ENCODE measurements at places on chromosomes 16 and 17.
A peak's percentile ranks its signal among the peaks of the same experiment; 100 is the strongest.

- DNase-seq: no peak
Observed at GRCh38 chr16:56258508-56259424, 67.5 kb downstream of the GNAO1 start.

DNA sequence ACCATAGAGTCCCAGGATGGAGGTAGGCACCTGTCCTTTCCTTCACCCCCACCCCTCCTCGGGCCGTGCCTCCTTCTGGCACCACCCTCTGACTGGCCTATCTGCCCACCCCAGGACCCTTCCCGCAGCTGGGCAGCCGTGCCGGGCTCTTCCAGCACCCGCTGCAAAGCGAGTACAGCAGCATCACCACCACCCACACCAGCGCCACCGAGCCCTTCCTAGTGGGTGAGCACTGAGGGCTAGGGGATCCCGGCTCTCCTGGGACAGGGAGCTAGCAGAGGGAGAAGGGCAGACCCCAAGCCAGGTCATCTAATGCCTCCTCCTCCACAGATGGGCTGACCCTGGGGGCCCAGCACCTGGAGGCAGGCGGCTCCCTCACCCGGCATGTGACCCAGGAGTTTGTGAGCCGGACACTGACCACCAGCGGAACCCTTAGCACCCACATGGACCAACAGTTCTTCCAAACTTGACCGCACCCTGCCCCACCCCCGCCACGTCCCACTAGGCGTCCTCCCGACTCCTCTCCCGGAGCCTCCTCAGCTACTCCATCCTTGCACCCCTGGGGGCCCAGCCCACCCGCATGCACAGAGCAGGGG, 7.8 kb downstream of the GALK1 start:
- DNase-seq: no peak

DNA sequence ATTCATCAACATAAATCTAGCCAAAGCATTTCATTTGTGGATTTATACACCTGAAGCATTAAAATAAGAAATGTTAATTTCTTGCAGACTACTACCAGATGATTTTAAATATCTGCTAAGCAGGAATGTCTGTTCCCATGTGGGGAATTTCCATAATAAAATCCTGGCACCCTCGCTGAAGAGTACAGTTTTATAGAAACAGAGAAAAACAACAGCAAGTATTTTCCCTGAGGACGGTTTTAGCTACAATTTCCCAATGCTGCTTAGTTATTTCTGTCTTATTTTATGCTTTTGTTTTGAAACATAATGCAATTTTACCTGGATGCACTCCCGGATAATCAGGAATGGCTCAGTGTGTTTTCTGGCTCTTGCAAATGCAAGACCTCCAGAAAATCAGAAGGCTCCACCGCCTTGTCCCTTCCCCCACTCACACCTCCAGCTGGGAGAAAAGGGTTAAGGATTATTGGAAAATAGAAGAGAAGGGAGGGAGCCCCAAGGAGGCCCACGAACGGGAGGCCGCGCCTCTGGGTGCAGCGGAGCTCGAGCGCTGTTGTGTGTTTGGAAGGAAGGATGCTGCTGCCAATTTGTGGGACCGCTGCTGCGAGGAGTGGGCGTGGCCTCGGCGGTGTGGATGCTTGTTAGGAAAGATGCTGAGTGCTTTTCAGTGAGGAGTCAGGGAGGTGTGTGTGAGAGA, at the start of gene CNTNAP4:
TSS of gene CNTNAP4 (plus strand) at position 657 of the 694 bp plus-strand sequence. CDS start 262 bp downstream, outside the sequence.
- DNase-seq: no peak

DNA sequence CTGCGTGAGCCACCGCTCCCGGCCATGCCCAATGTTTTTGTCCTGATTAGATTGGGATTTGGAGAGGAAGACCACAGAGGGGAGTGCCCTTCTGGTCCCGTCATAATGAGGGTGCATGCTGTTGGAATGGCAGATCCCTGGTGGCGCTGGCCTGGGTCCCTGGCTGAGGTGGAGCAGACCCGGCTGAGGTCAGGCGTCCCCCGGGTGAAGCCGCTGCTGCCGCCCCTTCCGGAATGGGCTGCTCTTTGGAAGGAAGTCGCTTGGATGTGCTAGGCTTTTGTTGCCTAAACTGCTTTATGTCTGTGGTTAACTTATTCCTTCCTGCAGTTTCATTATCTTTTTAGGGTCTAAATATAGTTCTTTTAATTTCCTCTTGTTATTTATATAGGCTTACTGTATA, 120.3 kb upstream of the CHMP6 start:
- DNase-seq: no peak

DNA sequence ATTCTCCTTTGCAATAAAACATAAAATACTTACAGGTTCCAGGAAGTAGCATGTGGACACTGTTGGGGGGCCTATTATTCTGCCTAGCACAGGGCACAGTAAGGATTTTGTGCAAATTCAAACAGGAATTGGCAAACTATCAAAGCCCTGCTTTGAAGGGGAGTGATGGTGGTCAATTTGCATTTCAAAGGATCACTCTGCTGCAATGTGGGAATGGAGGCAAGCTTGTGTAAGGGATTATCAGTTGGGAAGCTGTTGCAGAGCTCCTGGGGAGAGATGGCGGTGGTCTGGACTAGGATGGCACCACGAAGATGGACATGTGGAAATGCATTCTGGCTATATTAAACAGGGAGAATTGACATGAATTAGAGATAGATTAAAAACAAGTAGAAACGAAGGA, 990.7 kb upstream of the RBFOX1 start:
- no peak for DNase-seq

GRCh38 chr17:37752482-37752881, 7.6 kb upstream of the HNF1B start:
- peak; percentile 98 for DNase-seq

DNA sequence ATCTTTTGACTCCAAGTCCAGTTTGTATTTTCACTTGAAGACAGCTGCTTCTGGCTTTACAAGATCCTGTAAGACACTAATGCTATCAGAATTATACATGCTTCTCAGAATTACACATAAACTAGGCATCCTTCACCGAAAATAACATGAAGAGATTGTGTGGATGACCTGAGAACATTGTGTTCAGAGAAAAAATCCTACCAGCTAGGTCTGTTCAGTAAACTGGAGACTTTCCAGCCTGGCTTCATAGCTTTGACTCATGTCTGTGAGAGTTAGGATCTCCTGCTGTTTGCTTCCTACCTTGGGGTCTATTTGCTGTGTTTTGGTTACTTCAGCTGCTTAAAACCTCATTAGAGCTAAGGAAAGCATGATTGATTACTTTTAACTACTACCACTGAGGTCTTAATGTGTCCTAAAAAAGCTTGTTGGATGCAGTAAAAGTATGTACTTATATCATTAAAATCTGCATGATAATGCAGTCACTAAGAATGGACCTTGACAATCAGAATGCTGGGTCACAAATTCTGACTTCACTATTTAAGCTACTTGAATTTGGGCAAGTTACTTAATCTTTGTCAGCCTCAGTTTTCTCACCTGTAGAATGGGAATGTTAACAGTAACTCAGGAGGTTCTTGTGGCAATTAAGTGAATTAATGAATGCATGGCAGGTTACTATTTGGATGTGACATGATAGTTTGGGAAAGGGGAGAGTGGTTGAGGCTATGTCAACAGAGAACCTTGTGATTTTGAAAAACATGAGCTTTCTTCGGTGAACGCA, 8.0 kb upstream of the MYH13 start:
- peak; percentile 9 for DNase-seq

DNA sequence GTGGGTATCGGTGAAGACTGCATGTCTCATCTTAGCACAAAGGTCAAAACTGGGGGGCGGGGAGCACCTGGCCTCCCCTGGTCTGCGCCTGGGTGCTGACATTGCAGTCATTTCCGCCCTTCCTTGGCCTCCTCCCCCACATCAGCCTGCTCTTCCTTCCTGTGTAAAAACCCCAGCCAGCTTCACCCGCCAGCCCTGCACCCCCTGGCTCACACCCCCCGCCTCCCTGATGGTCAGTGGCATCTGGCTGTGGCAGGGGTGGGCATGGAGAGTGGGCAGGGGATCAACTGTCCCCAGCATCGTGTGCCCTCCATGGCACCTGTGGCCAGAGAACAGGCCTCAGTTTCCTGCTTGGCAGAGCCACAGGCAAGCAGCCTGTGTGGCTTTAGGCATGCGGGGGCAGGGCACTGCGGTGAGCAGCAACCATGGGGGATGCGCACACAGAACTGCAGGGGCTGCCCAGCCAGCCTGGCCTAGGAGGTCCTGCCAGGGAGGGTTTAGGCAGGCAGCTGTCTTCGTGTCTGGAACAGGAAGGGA, 26.5 kb upstream of the LASP1NB start:
- DNase-seq: peak; percentile 40

DNA sequence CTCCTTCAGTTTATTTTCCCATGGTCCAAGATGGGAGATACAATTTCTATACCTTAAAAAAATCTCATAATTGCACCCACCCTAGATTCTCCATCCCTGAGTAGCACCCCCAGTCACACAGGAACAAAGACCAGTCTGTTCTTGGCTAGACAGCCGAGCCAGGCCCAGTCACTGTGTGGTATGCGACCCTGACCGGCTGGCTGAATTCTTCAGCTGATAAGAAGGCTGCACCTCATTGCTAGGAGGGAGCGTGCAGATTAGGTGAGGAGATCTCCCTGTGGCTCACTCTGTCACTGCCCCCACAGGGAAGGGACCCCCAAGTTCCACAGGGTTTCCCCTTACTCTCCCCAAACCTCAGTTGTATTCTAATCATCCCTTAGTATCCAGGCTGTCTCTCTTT, 138.7 kb downstream of the SALL1 start:
- DNase-seq: no peak

DNA sequence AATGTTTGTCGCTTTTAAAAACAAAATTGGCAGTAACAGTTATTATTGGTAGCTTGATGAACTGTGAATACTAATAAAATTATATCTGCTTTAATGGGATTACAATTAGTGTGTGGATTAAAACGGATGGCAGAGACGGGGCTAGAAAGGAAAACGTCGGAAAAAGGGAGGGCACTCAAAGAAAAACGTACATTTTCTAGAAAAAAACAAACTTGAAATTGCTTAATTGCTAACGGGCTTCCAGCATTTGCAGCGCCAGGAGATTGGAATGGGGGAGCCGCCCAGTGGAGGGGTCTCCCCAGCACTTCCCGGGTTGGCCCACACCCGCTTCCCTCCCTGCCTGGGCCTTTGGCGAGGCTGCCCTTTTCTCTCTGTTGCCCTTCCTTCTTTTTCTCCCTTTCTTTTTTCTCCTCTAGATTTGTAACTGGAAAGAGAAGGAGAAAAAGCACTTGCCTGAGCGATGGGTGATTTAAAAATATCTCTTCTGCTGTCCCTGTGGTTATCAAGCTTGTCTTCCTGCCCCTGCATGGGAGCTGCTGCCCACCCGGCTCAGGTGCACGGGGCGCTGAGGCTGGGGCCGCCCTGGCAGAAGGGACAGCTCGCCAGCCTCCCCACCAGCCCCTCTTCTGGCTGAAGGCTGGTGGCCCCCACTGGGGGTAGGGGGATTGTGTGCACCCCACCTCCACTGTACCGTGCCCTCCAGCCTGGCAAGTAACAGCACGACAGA, 5.9 kb downstream of the BAHCC1 start:
- no peak for DNase-seq

DNA sequence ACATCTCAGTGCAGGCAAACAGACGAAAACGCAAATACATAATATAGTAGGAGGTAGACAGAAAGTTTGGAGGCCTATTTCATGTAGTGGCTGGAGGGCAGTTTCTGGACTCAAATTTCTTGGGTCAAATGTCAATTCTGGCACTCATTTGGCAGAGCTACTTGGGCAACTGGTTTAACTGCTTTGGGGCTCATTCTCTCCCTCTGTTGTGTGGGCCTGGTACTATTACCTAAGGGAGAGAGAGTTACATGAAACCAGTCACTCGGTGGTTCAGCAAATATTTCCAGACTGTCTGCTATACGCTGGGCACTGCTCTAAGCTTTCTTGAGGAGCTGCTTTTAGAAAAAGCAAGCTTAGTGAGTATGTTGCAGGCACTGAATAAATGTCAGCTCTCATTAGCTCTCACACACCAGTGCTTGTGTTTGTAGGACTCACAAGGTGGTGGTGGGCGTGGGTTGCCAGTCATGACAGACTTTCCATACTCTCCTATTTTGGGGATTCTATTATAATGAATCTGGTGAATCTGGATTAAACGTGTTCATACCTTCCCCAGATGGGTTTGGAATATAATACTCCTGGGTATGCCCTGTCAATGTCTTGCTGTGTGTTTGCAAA, 1.8 kb upstream of the SHISA9 start:
- DNase-seq: no peak

All from NCI-H226 (cell line).